Substantia nigra (tissue), 51 donors: ENCODE measurements at places on chromosomes 11 and 22.

GRCh38 chr11:92453055-92453454 is 228.4 kb downstream of the FAT3 start:
- DNase-seq, result no peak

DNA sequence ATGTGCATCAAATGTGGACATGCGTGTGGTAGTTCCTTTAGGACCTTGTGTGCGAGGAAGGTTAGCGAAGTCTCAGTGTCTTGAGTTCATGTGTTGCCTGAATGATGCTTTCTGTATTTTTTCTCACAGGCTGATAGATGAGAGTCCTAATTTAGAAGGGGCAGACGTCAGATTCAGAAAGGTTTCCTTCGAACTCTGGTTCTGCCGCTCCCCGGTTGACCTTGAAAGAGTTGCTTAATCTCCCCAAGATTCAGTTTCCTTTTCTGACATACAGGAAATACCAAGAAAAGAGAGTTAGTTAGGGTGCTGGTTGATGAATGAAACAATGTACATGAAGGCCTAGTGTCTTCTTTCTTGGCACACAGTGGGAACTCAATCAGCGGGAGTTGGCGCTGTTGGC is 35.9 kb upstream of the TTC12 start:
- DNase-seq, result no peak

GRCh38 chr11:85672105-85672902 is 7.4 kb upstream of the CREBZF start:
- no peak for DNase-seq

- no peak for DNase-seq
Observed at GRCh38 chr11:6862961-6863360, at the start of gene OR10A2. Gene OR10A2, plus strand, starts transcription at chr11:6863057. Its CDS starts 6,698 bp downstream, at chr11:6869755.

DNA sequence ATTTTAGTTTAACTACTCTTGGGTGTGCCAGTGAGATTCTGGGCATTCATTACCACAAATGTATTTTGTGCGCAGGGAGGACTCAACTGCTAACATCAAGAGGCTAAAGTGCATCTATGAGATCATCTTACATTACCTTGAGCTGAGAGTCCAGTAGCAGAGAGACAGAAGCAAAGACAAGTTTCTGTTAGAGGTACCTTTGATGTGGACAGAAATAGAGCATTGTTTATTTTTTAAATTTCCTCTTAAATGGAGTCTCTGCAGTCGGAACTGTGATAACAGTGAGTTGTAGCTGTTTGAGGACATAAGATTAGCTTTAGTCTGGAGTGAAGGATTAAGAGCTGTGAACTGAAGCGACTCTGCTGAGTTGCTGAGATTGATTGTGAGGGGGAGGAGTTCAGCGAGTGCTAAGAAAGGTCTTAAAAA is 297.0 kb downstream of the CADM1 start:
- no peak for DNase-seq

- no peak for DNase-seq
Observed at GRCh38 chr11:131977231-131977630, 606.8 kb downstream of the NTM start.
